Small intestine (tissue), 16 donors: ENCODE measurements at places on chromosomes 7 and 10. TPM values are rescaled to one million over a fixed set of nuclear protein-coding genes. Genes with fewer than 3 reads are reported as not detected.

GRCh38 chr10:1923998-1924397 lies 186.7 kb upstream of the ADARB2 start:
- H3K4me1 ChIP-seq: no peaks in the 10 kb centered on the region
- H3K4me3 ChIP-seq: no peak overlapping the region
- no peaks in the 10 kb centered on the region for H3K36me3 ChIP-seq
- DNase-seq: no peak

DNA sequence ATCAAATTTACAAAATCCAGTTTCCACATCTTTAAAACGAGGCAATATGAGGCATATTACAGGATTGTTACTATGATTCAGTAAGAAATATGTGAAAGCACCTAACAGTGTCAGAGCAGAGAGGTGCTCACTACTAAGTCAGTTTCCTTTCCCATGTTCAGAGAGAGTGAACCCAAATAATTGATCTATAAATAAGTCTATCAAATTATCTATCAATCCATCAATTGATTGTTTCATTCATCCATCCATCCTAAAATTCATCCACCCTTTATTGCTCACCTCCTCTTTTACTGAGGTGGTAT lies 340.8 kb downstream of the SUGCT start:
- no peak overlapping the region for H3K27ac ChIP-seq
- no peak overlapping the region for H3K4me3 ChIP-seq
- H3K4me1 ChIP-seq: no peaks in the 10 kb centered on the region
- no peaks in the 10 kb centered on the region for H3K27me3 ChIP-seq
- no peak for DNase-seq
- H3K36me3 ChIP-seq: no peaks in the 10 kb centered on the region

GRCh38 chr7:37342688-37343471 lies 105.8 kb downstream of the ELMO1 start:
- H3K27ac ChIP-seq: no peak overlapping the region
- peak overlapping the region; percentile 33 for H3K4me3 ChIP-seq
- DNase-seq: peak; percentile 27
- H3K4me1 ChIP-seq: no peaks in the 10 kb centered on the region

Gene ATP6V0A4
- polyA plus RNA-seq: 0.06 TPM

Gene AOAH
- polyA plus RNA-seq: 4.1 TPM

- no peak overlapping the region for H3K4me3 ChIP-seq
- peak; percentile 18 for DNase-seq
Observed at GRCh38 chr7:1193593-1194424, 33.8 kb upstream of the ZFAND2A start.

- H3K27me3 ChIP-seq: no peaks in the 10 kb centered on the region
- H3K4me1 ChIP-seq: no peaks in the 10 kb centered on the region
- H3K4me3 ChIP-seq: no peak overlapping the region
- DNase-seq: no peak
- no peaks in the 10 kb centered on the region for H3K36me3 ChIP-seq
Observed at GRCh38 chr7:129986600-129986999, 33.8 kb upstream of the UBE2H start.

Gene SPACDR
- not detected for polyA plus RNA-seq

DNA sequence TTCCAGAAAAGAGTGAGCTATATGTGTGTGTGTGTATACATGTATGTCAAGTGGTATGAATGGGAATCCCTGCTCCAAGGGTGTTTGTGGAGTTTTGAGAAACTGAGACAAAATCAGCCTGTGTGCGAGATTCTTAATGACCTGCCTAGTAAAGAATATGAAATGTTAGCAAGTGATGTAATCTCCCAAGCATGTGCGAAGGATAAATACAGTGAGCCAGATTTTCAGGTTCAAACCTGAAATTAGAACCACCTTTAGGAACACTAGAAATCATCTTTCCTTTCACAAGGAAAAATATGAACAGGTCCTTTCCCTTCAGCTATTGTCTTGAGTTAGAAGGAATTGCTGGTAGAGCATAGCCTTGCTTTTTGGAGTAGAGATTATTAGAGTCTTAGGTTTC lies 457.6 kb downstream of the LRMDA start:
- H3K4me1 ChIP-seq: no peaks in the 10 kb centered on the region
- no peaks in the 10 kb centered on the region for H3K36me3 ChIP-seq
- no peak overlapping the region for H3K27ac ChIP-seq
- no peak for DNase-seq
- H3K27me3 ChIP-seq: no peaks in the 10 kb centered on the region

Gene PSPH
- 2.7 TPM for polyA plus RNA-seq

Gene CYP3A5
- polyA plus RNA-seq: 224 TPM

DNA sequence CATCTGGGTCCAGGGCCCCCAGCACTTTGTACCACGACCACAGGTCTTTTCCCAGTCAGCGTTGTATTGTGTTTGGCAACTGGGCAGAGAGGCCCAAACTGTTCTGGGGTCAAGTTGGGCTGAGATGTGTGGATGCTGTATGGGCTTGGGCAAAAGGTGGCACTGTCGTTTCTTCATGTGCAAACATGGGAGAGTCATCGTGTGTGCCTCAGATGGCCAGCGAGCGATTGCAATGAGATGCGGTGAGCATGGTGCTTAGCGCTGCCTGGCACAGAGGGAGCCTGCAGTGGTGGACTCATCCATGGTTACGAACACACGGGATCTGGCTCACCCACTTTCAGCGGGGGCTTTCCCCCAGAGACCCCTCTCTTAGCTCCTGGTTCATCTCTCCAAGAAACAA lies 120.4 kb upstream of the SORCS3 start:
- no peaks in the 10 kb centered on the region for H3K36me3 ChIP-seq
- H3K27ac ChIP-seq: no peak overlapping the region
- H3K4me1 ChIP-seq: no peaks in the 10 kb centered on the region
- no peaks in the 10 kb centered on the region for H3K27me3 ChIP-seq
- no peak for DNase-seq
- no peak overlapping the region for H3K4me3 ChIP-seq

Gene TMEM225B
- polyA plus RNA-seq: 0.93 TPM

Gene SUN3
- not detected for polyA plus RNA-seq

DNA sequence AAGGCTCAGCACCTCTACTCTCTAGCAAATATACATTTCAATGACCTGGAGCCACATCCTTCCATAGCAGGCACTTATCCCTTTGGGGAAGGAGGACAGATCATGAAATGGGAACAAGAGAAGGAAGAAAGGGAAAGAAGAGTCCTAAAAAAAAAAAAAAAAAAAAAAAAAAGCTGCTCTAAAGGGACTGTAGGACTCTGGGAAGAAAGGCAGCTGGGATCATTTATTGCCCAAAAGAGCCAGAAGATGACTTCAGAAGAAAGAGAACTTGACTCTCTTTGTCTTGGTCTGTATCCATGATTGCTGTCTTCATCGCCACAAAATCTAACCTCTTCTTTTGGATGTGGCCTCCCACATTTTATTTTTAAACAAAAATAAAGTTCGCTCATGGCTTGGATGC lies 203.6 kb upstream of the CELF2 start:
- no peaks in the 10 kb centered on the region for H3K27me3 ChIP-seq
- no peak overlapping the region for H3K27ac ChIP-seq
- H3K4me1 ChIP-seq: no peaks in the 10 kb centered on the region
- H3K36me3 ChIP-seq: no peaks in the 10 kb centered on the region
- no peak overlapping the region for H3K4me3 ChIP-seq

- no peaks in the 10 kb centered on the region for H3K27me3 ChIP-seq
- no peak for DNase-seq
- H3K4me1 ChIP-seq: peaks cover 3% of the 10 kb centered on the region
- H3K36me3 ChIP-seq: no peaks in the 10 kb centered on the region
- no peak overlapping the region for H3K4me3 ChIP-seq
Observed at GRCh38 chr10:48302515-48303476, 3.7 kb upstream of the MAPK8 start.

- H3K36me3 ChIP-seq: no peaks in the 10 kb centered on the region
- no peak overlapping the region for H3K27ac ChIP-seq
- no peaks in the 10 kb centered on the region for H3K4me1 ChIP-seq
- DNase-seq: no peak
- no peak overlapping the region for H3K4me3 ChIP-seq
Observed at GRCh38 chr10:48253970-48254657, 20.4 kb downstream of the FRMPD2 start.

DNA sequence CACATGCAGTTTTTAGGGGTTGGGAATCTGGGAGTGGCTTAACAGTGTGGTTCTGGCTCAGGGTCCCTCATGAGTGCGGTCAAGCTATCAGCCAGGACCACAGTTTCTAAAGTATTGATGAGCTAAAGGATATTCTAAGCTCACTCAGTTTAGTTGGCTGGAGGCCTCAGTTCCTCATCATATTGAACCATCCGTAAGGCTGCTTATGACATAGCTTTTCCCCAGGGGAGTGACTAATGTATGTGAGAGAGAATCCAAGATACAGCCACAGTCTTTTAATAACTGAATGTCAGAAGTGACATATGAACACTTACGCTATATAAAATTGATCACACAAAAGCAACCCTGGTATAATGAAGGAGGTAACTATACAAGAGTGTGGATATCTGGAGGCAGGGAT lies 245.3 kb downstream of the POLR1F start:
- H3K27me3 ChIP-seq: no peaks in the 10 kb centered on the region
- no peak overlapping the region for H3K4me3 ChIP-seq
- H3K4me1 ChIP-seq: no peaks in the 10 kb centered on the region

DNA sequence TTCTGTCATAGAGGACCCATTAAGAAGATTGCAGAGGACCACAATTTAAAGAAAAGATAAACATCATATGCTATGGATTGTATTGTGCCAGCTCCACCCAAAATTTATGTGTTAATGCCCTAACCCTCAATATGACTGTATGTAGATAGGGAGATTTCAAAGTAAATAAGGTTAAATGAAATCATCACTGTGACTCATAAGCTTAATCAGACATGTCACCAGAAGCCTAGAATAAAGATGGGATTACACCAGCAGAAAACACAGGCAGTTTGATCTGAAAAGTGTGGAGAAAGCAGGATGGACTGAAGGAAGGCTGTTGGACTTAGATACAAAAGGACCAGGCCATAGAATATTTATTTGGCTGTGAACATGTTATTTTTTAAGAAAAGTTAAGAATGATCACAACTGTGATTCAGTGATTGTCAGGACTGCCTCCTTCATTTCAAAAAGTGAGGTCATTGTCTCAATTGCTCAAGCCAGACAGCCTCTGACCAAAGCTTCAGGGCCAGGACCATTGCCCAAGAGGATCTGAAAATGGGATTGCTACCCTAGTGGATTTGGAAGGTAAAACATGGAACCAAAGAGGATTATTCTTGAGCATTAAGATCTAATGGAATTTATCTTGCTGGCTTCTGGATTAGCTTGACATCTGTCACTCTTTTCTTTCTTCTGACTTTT lies 270.8 kb upstream of the POM121L12 start:
- no peaks in the 10 kb centered on the region for H3K4me1 ChIP-seq
- no peaks in the 10 kb centered on the region for H3K36me3 ChIP-seq
- H3K4me3 ChIP-seq: no peak overlapping the region
- H3K27me3 ChIP-seq: no peaks in the 10 kb centered on the region
- no peak for DNase-seq

DNA sequence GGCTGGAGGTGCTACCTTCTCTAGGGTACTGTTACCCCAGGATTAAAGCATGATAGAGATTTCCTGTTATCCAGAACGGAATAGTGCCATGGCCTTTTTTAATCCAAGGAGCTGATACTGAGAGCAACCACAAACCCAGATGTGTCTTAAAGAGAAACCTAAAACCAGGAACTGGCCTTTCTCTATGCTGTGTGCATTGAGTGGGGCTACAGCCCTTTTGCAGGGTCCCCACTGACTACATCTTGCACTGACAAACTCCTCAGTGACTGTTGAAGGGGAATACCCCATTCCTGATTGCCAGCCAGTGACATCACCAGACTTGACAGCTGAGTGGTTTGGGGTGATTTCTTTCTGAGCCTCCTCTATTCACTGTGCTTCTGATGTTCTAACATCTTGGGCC lies 81.9 kb upstream of the CAPZA2 start:
- peak overlapping the region; percentile 35 for H3K27ac ChIP-seq
- H3K27me3 ChIP-seq: no peaks in the 10 kb centered on the region
- peaks cover 23% of the 10 kb centered on the region for H3K4me1 ChIP-seq
- no peak for DNase-seq
- H3K36me3 ChIP-seq: no peaks in the 10 kb centered on the region
- no peak overlapping the region for H3K4me3 ChIP-seq

DNA sequence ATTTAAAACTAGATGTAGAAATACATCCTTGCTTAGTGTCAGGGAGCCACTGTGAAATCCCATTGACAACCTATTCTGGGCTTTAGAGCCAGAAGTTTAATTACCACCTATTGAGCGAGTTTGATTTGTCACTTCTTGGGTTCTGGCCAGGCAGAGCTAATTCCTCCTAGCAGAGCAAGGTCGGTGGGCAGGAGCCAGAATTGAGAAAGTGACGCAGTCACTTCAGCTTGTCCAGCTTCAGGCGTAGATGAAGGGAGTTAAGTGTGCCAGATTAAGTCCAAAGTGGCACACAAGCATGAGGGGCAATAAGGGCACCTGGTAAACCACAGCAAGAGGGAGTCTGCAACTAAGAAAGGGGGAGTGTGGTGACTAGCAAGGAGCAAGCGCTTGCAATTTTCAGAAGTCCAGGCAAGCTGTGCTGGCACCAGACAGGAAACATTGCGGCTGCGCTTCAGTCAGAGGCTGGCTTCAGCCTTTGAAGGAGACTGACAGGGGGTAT lies 119.4 kb downstream of the ST7 start:
- H3K27ac ChIP-seq: no peak overlapping the region
- H3K4me1 ChIP-seq: no peaks in the 10 kb centered on the region
- H3K4me3 ChIP-seq: no peak overlapping the region
- no peak for DNase-seq
- H3K27me3 ChIP-seq: no peaks in the 10 kb centered on the region

DNA sequence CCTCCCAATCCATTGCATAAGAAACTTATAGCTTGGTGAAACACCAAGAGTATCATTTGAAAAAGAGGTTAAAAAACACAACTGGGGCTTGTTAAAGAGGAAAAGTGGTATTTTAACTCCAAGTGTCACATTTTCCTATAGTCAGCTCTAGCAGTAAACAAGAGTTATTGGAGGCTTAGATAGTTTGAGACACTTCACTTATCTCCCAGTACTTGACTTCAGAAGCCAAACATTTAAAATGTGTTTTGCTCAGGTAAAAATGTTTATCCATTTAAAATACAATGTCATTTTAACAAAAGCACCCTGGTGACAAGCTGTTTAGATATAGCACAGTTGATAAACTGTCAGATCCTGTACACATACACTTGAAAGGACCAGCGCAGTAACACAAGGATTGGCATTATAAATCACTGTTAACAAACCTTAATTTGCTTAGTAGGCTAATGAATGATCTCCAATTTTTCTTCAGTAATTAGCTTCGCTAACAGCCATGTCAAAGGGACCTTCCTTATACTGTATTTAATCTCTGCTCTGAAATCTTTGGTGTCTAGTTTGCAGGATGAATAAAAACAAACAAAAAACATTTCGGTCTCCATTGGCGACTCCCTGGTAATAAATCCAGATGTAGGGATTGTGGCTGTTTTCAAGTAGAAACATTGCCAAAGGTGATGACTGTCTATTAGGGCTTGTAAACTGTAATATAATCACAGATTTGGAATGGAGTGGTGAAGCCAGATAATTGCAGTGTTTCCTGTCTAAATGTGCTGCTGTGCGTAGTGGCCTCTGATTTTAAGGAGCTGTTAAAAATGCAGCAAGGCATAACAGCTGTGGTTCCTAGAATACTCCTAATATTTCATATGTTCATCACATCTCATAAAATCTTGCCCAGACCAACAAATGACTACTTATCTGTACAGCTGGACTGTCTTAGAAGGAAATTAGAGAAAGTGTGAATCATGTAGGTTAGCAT lies 545.1 kb downstream of the AUTS2 start:
- no peak overlapping the region for H3K27ac ChIP-seq
- no peaks in the 10 kb centered on the region for H3K36me3 ChIP-seq
- no peak for DNase-seq
- H3K27me3 ChIP-seq: no peaks in the 10 kb centered on the region

- no peaks in the 10 kb centered on the region for H3K27me3 ChIP-seq
- peaks cover 49% of the 10 kb centered on the region for H3K4me1 ChIP-seq
- no peak overlapping the region for H3K27ac ChIP-seq
- DNase-seq: no peak
Observed at GRCh38 chr10:79396520-79396919, 48.9 kb downstream of the ZCCHC24 start.

Gene SEMA3E
- polyA plus RNA-seq: under 0.01 TPM
